NCI-H460 (cell line): ENCODE measurements at places on chromosomes 5 and 9. TPM values are rescaled to one million over a fixed set of nuclear protein-coding genes. Genes with fewer than 3 reads are reported as not detected.

DNA sequence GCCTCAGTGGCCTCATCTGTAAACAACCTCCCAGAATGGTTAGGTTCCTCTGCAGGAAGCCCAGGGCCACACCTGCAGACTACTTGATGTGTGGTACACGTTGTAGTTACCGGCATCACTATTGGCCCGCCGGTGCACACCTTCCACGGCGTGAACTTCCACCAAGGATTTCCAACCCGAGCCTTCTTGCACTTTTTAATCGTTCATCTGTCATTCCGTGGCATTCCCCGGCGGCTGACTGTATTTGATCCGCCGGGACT lies 5.3 kb upstream of the TRIM41 start:
- DNase-seq, result no peak

- DNase-seq, result no peak
These were observed 457 bp upstream of the IDNK start for GRCh38 chr9:83622433-83622938.

DNA sequence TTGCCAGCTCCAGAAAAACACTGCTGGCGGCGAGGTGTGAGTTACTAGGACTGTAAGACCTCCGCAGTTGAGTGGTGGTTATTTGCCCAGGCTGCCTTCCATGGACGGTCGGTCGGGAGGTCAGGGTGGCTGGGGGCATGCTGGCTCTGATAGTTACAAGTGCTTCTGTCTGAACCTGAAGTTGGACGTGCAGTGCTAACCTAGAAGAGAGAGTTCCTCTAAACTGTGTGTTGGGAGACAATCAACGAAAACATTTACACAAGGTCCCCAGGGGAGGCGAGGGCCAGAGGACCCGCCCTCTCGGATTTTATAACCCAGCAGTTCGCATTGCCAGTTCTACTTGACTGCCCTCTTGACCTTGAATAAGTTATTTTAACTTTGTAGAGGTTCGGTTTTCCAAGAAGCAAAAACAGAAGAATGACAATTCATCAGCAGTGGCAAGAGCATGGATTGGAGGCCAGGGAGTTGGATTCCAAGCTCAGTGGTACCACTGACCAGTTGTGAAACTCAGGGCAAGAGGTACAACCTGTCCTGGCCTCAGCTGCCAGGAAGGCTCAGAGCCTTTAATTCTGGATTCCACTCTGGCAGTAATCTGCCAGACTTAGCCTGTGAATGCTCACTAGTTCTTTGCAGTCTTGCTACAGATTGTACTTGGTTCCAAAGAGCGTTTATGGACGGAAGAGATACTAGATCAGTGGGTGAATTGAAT lies 28.7 kb upstream of the PDE8B start:
- no peak for DNase-seq

- DNase-seq, result no peak
These were observed 99.7 kb downstream of the SCAI start for GRCh38 chr9:125043631-125044030.

DNA sequence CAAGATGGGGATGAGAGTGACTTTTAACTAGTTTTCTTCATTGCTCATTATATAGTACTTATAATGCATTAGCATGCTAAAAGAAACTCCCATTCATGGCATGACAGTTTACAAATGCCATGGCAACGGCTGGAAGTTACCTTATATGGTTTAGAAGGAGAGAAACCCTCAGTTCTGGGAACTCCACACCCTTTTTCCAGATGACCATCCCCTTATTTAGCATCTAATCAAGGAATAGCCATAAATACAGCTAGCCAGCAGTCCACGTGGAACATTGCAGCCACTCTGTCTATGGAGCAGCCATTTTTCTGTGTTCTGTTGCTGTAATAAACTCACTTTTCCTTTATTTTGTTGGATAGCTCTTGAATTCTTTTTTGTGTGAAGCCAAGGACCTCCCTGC lies 1137.8 kb downstream of the CDH18 start:
- DNase-seq, result no peak

DNA sequence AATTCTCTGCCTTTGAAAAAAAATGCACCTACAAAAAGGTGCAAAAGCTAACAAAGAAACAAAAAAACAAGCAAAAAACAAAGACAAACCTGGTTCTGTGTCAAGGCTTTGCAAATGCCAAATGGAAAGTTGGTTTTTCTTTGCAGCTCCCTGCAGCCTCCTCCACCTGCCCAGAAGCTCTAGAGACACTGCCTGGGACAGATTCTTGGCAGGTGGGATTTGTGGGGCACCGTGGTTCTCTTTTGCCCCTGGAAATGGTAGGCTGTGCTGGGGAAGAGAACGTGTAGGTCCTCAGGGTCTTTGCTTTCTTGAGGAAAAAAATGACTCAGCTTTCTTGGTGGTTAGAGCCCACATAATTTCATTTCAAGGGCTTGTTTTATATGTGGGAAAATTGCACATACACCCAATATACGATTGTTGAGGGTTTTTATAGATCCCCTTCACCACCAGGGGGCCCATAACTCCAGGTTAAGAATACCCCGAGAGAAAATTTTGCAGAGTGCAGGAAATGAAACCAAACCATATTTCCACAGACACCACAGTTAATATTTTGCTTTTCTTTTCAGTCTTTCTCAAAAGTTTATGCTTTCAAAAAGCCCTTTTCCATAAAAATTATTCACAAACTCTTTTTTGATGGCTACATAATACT lies 58.7 kb downstream of the NXNL2 start:
- peak; percentile 56 for DNase-seq

GRCh38 chr9:95373069-95373681 lies 55.7 kb upstream of the FANCC start:
- no peak for DNase-seq

DNA sequence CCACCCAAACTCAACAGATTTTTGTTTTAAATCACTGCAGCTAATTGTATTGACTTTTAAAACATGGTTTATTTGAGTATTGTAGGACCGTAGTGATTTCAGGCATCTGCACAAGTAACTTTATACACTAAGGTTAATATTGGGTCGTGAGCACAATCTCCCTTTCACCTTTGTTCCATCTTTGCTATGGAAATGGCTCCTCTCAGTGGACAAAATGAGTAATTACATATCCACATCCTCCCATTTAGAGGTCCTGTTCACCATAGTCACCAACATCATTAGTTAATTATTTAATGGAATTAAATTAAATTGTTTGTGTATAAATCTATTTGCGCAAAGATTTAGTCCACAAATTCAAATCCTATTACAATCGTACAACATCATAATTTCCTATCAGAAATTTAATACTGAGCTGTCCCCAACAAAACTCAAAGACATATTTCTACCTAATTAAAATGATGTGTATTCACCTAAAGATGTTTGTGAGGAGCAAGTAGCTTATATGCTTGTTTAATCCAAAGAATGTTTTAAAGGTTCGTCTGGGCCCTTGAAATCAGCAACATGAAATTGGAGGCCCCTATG lies 173.0 kb upstream of the DAPK1 start:
- DNase-seq, result peak; percentile 69

DNA sequence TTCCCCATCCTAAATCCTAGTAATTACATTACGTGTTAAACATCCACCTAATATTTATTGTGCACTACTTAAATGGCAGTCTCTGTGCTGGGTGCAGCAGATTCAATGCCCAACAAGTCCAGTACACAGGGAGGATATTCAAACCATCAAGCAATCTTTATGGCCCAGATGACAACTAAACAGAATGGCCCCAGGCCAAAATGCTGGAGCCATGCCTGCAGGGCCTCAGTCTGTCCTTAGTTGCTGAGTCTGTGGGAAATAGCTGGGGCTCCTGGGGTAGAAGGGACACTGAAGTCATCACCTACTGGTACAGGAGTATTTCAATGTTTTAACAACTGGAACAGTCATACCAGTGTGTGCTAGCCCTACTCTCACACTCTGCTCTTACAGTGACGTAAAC lies 153.5 kb downstream of the ZNF608 start:
- no peak for DNase-seq

- no peak for DNase-seq
These were observed 80.1 kb upstream of the PLEKHG4B start for GRCh38 chr5:11898-12297.

DNA sequence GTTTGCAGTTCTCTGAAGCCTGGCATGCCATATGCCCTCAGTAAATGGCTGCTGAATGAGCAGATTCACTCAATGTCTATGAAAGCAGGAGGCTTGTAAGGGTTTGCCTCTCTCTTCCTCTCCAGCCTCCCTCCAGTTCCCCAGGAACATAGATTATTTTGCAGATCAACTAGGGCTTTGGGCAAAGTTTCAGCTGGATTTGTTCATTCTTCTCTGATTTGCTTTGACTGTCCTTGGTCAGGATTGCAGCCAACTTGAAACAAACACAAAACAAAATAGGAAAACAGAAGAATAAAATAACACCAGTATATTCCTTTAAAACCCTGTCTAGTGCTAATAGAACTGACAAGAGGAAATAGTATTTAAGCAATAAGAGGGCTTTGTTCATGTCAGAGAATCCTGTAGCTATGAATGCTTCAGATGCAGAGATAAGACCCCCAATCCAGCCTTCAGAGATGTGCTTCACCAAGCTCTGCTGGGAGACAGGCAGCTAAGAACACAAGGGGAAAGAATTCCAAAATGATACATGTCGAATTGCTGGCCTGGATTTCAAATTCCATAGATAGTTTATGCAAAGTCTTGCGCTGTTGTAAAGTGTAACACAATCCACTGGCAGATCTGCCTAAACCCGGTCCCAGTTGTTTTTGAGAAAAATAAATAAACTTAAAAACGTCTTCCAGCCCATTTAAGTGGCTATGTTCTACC lies 174.3 kb downstream of the PAPPA start:
- no peak for DNase-seq

GRCh38 chr9:77988630-77989029 lies 43.0 kb downstream of the GNAQ start:
- DNase-seq, result no peak

DNA sequence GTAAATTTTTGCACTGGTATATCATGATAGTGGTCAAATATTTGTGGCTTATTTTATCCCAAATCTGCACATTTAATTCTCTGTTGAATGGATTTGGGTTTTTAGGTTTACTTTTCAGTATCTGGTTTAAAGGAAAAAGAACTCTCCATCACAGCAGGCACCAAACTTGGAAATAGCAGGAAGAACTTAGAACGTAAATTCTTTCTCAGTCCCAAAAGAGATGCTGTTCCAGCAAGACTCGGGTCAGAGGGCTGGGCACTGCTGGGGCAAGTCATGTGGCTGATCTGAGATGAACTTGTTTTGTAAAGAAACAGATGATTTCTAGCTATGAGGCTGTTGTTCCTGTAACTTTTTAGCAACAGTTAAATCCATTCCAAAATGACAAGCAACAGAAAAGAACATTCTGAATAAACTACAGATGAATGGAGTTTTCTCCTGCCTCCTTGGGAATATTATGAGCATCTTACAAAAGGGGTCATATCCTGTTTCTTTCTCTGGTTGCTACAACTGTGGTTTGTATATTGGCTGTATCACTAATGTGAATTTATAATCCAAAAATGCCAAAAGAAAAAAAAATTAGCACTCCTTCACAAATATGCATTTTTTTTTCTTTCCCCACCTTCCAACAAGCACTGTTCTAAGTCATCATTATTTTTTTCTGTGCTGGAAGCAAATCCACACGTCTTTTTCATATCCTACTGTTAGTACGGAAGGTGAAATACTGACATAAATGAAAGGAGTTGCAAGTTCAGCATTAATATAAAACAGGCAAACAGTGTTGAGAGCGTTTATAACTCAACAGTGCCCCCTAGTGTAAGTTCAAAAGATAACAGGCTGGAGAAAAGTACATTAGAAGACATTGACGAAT lies 31.1 kb downstream of the OR2K2 start:
- peak; percentile 60 for DNase-seq

- no peak for DNase-seq
These were observed 69.0 kb upstream of the FAM169A start for GRCh38 chr5:74934949-74935751.

- DNase-seq, result no peak
These were observed 40.9 kb upstream of the BNIP1 start for GRCh38 chr5:173103411-173103810.

Gene DIPK1B
- 14.1 and 14.4 TPM in 2 replicates for total RNA-seq

Gene PCDHGB6
- 0.55 and 0.62 TPM in 2 replicates for total RNA-seq

Gene SLC36A3
- total RNA-seq, result not detected in 2 replicates

Gene BARHL1
- total RNA-seq, result not detected in 2 replicates

Gene CLIC3
- total RNA-seq, result 0.17 TPM in 1 of 2 replicates, not detected in the other

Gene SHISAL2B
- not detected in 2 replicates for total RNA-seq

Gene PCDHA7
- total RNA-seq, result 0.15 TPM in 1 of 2 replicates, not detected in the other

Gene GADD45G
- total RNA-seq, result 3.4 and 3.8 TPM in 2 replicates

Gene IFNA4
- not detected in 2 replicates for total RNA-seq

Gene MAT2B
- total RNA-seq, result 61.8 and 65.3 TPM in 2 replicates

Gene CA9
- 10.1 and 13.7 TPM in 2 replicates for total RNA-seq

Gene C5orf34
- total RNA-seq, result 11.5 and 13.1 TPM in 2 replicates
